Esophagus squamous epithelium (tissue), 5 donors: ENCODE measurements at places on chromosomes 16 and 17.

- DNase-seq, result no peak
These were observed 123.1 kb downstream of the CA10 start for GRCh38 chr17:52035336-52035915.

DNA sequence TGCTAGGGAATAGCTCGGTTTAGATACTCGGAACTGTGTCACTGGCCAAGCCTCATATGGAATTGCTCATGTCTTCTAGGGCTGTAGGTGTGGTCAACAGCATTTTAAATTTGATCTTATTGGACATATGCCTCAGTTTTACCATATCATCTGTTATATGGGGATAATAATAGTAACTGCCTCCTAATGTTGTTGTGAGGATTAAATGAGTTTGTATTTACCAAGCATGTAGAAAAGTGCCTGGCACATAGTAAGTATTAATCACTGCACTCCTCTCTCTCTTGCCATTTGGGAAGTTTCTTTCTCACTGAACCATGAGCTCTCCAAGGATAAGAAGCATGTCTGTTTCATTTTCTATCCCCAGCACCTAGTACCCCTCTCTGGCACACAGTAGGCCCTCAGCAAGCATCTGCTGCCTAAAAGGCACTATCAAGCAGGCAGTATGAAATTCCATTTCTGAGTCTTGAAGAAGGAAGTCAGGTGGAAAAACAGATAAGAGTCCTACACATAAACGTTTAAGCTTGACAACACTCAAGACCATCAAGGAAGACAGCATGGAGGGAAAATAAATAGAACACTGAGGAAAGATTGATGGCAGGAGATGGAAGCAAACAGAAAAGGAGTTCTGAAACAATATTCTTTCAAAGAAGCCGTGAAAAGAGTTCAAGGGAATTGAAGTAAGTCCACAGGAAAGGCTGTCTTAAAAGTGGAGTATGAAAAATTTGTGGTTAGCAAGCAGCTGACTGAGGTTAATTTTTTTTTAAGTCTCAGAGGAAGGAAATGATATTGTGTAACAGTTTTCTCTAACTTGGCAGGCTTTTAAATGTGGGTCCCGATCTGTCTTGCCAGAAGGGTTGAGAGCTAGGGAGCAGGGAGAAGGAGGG, 2.2 kb upstream of the ATP6V0A1 start:
- DNase-seq, result no peak

DNA sequence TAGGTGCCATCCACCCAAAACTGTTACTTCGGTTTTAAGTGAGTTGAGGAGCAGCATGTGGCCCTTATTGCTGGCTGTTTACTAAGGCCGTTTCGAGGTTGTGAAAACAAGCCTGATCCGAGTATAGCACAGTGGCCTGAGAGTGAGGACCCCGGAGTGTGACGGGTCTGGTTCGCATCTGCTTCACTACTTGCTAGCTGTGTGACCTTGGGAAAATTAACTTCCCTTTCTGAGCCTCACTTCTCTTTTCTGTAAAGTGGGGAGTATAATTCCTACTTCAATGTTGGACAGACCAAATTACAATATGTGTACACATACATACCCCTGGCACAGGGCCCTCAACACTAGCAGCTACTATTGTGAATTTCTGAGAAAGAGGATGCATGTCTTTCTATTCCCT, 11.7 kb upstream of the HEATR6 start:
- no peak for DNase-seq

DNA sequence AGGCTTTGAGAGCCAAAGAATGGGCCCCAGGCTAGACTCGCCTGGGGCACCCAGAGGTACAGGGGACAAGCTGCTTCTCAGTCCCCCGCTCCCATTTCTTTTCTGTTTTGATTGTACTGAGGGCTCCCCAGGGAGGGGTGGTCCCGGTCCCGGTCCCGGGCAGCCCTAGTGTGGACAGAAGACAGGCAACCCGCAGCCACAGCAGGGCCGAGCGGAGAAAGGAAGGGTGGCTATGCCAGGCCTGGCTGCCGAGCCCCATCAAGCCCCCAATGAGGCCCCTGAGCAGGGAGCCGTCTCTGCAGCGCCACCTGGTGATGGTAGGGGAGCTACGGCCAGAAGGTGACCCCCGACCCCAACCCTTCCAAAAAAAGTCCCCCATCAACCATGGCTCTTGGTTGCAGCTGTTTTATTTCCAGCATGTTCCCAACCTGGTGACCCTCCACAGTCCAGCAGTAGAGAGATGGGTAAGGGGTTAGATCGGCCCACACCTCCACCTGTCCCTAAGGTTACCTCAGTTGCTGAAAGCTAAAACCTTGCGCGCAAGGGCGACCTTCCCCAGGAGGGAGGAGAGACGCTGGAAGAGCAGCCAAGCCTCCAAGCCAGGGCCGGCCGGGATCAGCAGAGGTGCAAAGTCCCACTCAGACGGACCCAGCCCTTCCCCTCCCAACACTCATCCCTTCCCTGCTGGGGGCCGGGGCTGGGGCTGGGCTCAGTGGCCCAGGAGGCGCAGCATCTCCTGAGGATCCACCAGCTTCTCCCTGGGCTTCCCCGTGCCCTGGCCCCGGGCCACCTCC, 2.6 kb upstream of the GRIN2C start:
- DNase-seq, result no peak

GRCh38 chr17:2954898-2955445, 108.4 kb downstream of the OR1D5 start:
- no peak for DNase-seq

GRCh38 chr17:66777689-66778225, 57.2 kb upstream of the CACNG5 start:
- DNase-seq, result no peak

DNA sequence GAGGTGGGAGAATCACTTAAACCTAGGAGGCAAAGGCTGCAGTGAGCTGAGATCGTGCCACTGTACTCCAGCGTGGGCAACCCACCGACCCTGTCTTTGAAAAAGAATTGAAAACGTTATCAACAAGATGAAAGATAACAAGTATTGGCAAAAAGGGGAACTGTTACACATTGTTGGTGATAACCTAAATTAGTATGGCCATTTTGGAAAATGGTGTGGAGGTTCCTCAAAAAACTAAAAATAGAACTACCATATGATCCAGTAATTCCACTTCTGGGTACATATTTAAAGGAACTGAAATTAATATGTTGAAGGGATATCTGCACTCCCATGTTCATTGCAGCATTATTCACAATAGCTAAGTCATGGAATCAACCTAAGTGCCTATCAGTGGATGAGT, 61.0 kb downstream of the ABHD15 start:
- no peak for DNase-seq

DNA sequence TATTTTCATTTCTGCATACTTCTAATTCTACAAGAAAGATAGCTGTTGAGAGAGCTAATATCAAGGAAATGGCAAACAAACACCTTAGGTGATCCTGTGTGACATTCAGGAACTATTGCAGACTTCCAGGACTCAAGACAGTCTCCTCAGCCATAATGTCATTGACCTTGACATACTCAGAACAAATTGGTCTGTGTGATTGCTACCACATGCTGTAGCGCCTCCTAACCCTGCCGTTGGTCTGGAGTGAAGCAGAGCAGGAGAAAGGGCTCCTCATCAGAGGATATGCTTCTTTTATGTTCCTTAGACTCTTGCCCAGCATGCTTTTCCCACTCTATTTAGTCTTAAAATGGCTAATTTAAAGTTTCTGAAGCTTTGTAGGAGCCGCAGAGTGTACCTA, 194.2 kb upstream of the TBX2 start:
- DNase-seq, result no peak

GRCh38 chr16:1444730-1445517, 568 bp upstream of the CCDC154 start:
- no peak for DNase-seq

GRCh38 chr17:63382136-63382535, 64.0 kb downstream of the CYB561 start:
- DNase-seq, result no peak

- DNase-seq, result no peak
These were observed 2.3 kb upstream of the HOXB6 start for GRCh38 chr17:48606892-48607614.

GRCh38 chr17:1645207-1646171, at the start of gene SCARF1:
Gene SCARF1 (minus strand): TSS chr17:1645732. CDS start chr17:1645697, 35 bp downstream.
- DNase-seq, result no peak

DNA sequence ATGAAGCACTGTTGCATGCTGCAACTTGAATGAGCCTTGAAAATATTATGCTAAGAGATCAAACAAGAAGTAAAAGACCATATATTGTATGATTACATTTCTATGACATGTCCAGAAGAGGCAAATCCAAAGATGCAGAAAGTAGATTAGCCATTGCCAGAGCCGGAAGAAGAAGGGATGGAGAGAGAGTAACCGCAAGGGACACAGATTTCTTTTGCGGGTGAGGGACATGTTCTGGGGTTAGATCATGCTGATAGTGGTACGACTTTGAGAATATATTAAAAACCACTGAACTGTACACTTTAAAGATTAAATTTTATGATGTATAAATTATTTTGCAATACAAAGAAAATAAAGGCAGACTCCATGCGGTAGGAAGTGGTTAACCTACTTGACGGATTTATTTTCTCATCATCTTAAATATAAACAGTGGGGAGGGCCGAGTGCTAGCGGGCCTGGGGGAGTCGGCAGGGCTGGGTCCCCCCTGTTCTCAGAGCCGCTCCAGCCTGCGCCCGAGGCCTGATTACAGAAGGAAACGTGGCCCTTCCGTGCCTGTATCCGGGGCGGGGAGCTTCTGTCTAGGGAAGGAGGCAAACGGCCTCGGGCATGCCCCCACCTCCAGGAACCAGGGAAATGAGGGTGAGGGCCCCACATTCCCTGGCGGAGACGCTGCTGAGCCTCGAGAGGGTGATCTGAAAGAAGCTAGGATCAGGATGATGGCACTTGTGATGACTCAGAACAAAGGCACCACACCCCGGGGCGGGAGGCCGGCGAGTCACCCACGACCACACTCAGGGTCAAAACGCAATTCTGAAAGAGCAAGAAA, 48.0 kb downstream of the SHCBP1 start:
- DNase-seq, result no peak
